ENCODE measurements at places on chromosomes 4 and X. TPM values are rescaled to one million over a fixed set of nuclear protein-coding genes. Genes with fewer than 3 reads are reported as not detected.

- H3K36me3 ChIP-seq = no peaks in the 10 kb centered on the region
Observed at GRCh38 chrX:129649268-129650182, 5.2 kb downstream of the APLN start.

GRCh38 chr4:66946761-66947160, 598.5 kb downstream of the CENPC start:
- no peak overlapping the region for H3K27ac ChIP-seq
- H3K27me3 ChIP-seq = no peaks in the 10 kb centered on the region
- no peak overlapping the region for H3K4me3 ChIP-seq
- no peak for DNase-seq

Gene MGAT4D
- total RNA-seq = not detected

DNA sequence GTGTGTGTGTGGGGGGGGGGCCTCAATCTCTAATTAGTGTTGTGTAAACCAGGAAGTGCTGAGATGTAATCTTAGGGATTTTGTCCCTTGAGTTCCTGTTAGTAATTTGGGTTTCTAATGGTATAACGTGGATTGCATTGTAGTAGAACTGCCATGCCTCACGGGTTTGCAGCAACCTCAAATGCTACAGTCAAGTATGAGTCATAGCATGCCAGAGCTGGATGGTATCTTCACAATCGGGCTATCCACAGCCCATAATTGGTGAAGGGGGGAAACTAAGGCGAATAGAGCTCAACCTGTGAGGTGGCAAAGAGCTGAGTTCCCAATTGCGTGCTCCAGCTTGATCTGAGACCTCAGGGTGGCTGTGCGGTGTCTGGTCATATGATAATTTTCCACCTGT, 2.2 kb upstream of the FMR1NB start:
- H3K4me1 ChIP-seq = no peaks in the 10 kb centered on the region
- no peaks in the 10 kb centered on the region for H3K27me3 ChIP-seq
- no peak overlapping the region for H3K27ac ChIP-seq
- no peak overlapping the region for H3K4me3 ChIP-seq

DNA sequence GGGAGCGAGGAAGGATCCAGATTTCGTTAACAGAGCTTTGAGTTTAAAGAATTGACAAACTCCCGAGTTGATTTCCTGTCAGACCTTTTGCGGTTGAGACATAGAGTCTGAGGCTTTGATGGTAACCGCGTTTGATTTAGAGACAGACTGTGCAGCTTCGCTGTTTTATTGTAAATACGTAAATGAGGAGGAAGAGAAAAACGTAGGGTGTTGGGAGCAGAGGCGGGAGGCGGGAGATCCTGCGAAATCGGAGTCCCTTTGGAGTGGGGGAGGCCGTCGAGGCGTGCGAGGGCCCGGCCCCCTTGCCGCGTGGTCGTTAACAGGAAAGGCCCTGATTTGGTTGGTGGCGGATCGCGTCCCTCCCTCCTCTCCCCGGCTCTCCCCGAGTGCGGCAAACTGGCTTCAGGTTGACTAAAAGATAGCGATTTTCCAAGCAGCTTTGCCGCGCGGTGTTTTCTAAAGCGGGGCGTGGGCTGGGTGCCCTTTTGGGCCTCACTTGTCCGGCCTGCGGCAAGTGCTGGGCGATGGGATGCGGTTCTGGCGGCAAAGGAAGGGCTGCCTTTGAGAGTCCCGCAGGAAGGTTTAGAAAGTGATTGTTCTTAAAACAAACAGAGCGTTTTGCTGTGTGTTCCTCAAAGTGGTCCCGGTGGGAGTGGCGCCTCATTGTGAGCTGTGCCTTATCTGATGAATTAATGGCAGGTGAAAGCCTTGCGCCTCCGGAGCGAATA, 857 bp downstream of the SCML1 start:
- H3K36me3 ChIP-seq = no peaks in the 10 kb centered on the region
- H3K4me1 ChIP-seq = peaks cover 11% of the 10 kb centered on the region
- H3K27me3 ChIP-seq = no peaks in the 10 kb centered on the region
- DNase-seq = peak; percentile 24
- peak overlapping the region; percentile 71 for H3K4me3 ChIP-seq

DNA sequence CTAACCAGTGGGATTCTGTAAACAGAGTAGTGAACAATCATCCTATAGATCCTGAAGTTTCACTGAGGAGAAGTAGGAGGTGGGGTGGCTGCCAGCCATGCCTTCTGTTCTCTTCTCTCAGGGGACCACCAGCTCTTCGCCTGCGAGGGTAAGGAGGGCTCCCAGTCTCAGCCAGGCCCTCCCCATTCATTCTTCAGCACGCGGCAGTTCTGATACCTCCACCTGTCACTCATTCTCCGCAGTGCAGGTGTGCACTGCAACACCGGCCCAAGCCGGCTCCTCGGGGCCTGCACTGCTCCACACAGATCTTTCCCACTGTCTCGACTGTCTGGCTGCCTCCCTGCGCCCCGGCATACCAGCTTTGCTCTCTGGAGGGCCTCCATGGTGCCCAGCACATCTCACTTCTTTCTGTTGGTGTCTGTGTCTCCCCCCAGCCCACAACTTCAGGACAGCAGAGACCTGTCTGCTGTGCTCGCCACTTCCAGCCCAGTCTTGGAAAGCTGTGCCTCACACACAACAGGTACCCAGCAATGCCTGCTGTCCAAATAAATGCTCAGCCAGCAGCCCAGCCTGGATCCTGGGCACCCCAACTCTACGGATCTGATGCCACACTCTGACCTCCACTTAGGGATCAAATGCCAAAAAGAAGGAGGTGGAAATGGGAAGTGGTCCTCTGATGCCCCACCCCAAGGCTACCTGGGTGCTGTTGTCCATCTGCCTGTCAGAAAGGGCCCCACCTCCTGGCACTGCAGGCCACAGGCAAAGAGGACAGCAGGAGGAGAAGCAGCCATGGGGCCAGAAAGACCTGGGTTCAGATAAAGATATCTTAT, 29.0 kb downstream of the ACOX3 start:
- no peak overlapping the region for H3K4me3 ChIP-seq
- peaks cover 68% of the 10 kb centered on the region for H3K36me3 ChIP-seq
- peaks cover 33% of the 10 kb centered on the region for H3K4me1 ChIP-seq
- H3K27ac ChIP-seq = no peak overlapping the region
- no peak for DNase-seq
- H3K27me3 ChIP-seq = no peaks in the 10 kb centered on the region

DNA sequence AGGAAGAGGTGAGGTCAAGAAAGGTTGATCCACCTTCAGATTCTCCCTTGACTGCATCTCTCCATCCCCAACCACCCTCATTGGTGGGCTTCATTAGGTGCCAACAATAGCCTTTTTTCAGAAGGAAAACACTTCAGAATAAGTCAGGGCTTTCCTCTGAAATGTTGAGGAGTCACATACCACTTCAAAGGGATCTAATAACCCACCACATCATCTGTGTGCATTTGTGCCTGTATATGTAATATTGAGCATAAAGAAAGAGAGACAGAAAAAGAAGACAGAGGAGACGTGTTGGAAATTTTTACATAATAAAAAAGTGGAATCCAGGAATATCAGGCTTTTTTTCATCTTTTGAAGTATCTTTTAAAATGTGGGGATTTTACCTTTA, 209.1 kb upstream of the SLC7A11 start:
- no peaks in the 10 kb centered on the region for H3K36me3 ChIP-seq
- no peak overlapping the region for H3K4me3 ChIP-seq
- no peak for DNase-seq
- H3K27me3 ChIP-seq = no peaks in the 10 kb centered on the region
- no peaks in the 10 kb centered on the region for H3K4me1 ChIP-seq

DNA sequence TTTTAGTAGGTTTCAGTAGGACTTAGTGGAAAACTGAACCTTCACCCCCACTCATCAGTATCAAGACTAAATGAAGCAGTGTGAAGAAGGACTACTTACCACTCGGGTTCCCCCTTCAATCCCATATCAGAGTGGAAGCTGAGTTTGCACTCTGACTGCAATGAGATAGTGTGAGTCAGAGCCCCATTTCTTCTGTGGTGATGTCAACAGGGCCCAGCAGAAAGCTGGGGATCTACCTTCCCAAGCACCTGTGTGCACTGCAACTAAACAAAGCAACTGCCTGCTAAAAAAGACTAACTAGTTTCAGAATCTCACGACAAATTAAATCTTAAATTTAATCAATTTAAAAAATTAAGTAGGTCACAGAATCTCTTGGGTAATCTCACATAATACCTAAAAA, 1837.0 kb upstream of the PCDH7 start:
- no peaks in the 10 kb centered on the region for H3K4me1 ChIP-seq
- no peak overlapping the region for H3K4me3 ChIP-seq
- H3K27ac ChIP-seq = no peak overlapping the region
- no peaks in the 10 kb centered on the region for H3K27me3 ChIP-seq
- DNase-seq = no peak
- H3K36me3 ChIP-seq = no peaks in the 10 kb centered on the region

Gene DRD5
- not detected for total RNA-seq

Gene GPRIN3
- 9.0 TPM for total RNA-seq

Gene NUDT6
- 13.9 TPM for total RNA-seq
